NCI-H2171 (cell line): ENCODE measurements at places on chromosomes 11 and 22.

- DNase-seq: no peak
These were observed 40.7 kb downstream of the MOB2 start for GRCh38 chr11:1445741-1446445.

GRCh38 chr22:41280065-41280464 lies 5.9 kb downstream of the RANGAP1 start:
- DNase-seq: no peak

GRCh38 chr11:121894581-121894980 lies 221.4 kb downstream of the BLID start:
- no peak for DNase-seq

DNA sequence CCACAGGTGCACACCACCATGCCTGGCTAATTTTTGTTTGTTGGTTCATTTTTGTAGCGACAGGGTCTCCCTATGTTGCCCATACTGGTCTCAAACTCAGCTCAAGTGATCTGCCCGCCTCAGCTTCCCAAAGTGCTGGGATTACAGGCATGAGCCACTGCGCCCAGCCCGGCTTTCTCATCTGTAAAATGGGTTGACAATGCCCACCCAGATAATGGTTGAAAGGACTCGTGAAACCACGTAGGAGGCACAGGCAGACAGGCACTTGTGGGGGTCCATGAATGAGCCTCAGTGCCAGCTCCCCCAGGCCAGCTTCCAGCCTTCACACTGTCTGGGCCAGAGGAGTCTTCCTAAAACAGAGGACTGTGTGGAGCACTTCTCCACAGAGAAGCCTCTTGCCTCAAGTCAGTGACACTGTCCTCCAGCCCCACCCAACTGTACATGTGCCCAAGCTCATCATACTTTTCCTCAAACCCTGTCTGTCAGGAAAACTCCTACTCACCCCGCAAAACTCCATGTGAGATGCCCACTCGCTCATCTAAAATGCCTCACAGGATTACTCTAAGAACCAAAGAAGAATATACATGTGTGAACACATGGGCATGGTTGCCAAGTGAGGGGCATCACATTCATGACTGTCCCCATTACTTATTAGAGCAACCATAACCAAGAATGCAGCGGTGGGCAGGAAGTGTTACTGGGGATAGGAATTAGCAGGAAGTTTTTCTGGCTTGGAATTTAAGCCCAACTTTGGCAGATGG lies 32.1 kb upstream of the WNT7B start:
- DNase-seq: no peak

DNA sequence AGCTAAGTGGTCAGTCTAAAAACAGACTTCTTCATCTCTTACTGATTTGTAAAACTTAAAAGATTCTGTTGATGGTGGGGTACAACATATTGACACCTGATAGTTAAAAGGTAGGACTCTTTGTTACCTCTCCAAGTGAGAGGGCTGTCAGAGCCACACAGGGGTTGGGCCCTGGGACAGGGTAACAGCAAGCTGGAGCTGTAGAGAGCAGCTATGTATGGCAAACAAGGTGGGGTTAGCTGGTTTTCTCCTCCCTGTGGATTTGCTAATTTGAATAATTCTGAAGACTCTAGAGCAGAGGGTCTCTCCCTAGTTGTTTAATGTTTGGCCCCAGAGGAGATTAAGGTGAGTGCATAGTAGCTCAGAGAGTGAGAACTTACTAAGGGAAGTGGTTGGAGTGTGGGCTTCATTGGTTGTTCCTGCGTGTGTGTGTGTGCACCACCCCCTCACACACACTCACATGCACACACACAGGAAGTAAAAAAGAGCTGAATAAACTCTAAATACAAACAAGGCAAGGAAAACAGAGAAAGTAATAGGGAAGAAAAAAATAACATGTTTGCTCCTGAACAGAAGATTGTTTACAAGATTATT lies 9.2 kb upstream of the GAS2 start:
- DNase-seq: no peak

DNA sequence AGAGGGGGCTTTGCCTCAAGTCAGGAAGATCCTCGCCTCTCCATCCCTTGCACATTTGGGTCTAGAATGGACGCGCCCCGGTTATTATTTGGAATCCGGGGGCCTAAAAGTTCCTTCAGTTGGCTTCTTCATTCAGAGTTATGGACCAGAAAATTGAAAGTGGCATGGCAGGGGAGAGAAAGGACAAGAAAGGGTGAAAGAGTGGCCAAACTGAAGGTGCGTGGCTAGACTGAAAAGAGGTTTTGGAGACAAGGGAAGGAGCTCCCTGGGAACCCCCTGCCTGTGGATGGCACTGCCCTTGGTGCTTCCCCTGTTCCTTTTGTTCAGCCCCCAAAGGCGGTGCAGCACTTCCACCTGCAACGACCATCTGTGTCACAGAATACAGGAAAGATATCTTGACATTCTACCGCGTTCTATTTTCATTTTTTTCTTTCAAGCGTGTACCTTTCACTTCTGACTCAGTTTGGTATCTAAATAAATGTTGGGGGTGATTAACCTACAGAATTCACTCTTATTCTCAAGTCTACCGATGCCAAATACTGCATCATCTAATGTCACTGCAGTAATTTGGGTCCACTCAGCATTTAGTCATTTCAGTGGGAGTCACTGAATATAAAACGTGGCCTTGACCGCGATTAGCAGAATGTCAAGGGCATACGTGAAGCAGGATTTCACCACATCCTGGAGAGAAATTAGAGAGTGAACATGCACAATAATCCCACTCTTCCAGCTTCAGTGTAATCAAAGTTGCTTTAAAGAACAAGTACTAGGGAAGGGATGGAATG lies 88.1 kb upstream of the ARHGAP32 start:
- no peak for DNase-seq

- DNase-seq: no peak
These were observed 6.4 kb upstream of the MUC6 start for GRCh38 chr11:1042626-1043562.

GRCh38 chr22:50620593-50621355 lies 7.2 kb downstream of the ARSA start:
- no peak for DNase-seq

GRCh38 chr22:46049726-46050450 lies 72.9 kb upstream of the WNT7B start:
- no peak for DNase-seq

DNA sequence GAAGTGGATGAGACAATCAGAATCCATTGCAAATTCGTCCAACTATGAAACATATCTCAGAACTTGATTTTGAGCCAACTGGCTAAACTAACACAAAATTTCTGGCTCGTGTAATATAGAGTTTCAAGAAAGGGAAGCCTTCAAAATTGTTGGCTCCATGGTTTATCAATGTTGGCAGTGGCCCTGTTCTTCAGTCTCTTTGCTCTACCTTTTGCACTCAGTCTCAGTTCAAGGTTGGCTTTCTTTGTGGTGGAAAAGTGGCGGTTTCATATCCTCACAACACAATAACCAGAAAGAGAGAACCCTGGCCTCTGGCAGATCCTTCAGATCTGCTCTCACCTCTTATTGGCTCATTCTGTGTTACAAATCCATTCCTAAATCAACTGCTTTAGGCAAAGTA lies 473.8 kb upstream of the API5 start:
- no peak for DNase-seq

GRCh38 chr11:19060629-19061028 lies at the start of gene MRGPRX2:
Gene MRGPRX2 (minus strand): TSS chr11:19060717. CDS start chr11:19056402, 4,315 bp downstream.
- no peak for DNase-seq

GRCh38 chr11:108368134-108368533 lies 99.2 kb downstream of the C11orf65 start:
- DNase-seq: no peak

DNA sequence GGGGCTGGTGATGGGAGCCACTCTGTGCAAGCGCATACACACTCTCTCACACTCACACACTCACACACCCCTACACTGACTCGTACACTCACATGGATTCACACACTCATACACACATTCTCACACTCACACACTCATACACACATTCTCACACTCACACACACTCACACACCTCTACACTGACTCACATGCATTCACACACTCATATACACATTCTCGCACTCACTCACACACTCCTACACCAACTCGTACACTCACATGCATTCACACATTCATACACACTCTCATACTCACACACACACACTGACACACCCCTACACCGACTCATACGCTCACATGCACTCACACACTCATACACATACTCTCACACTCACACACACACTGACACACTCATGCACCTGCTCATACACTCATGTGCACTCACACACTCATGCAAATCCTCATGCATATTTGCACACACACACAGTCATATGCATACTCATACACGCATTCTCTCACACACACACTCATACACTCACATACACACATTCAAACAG lies 5.1 kb downstream of the KRTAP5-11 start:
- no peak for DNase-seq

GRCh38 chr11:67604815-67605214 lies 1.9 kb upstream of the NDUFV1 start:
- DNase-seq: no peak
